ENCODE measurements at places on chromosomes 7 and 10.

- no peak for DNase-seq
Observed at GRCh38 chr7:130903358-130903974, 169.5 kb upstream of the KLF14 start.

- DNase-seq = no peak
Observed at GRCh38 chr7:45978731-45979211, 57.7 kb upstream of the IGFBP3 start.

GRCh38 chr7:53697913-53698312, 662.5 kb downstream of the POM121L12 start:
- no peak for DNase-seq

GRCh38 chr7:45677311-45677900, 103.2 kb downstream of the ADCY1 start:
- DNase-seq = no peak

- no peak for DNase-seq
Observed at GRCh38 chr10:30373596-30374327, 24.7 kb upstream of the MTPAP start.

DNA sequence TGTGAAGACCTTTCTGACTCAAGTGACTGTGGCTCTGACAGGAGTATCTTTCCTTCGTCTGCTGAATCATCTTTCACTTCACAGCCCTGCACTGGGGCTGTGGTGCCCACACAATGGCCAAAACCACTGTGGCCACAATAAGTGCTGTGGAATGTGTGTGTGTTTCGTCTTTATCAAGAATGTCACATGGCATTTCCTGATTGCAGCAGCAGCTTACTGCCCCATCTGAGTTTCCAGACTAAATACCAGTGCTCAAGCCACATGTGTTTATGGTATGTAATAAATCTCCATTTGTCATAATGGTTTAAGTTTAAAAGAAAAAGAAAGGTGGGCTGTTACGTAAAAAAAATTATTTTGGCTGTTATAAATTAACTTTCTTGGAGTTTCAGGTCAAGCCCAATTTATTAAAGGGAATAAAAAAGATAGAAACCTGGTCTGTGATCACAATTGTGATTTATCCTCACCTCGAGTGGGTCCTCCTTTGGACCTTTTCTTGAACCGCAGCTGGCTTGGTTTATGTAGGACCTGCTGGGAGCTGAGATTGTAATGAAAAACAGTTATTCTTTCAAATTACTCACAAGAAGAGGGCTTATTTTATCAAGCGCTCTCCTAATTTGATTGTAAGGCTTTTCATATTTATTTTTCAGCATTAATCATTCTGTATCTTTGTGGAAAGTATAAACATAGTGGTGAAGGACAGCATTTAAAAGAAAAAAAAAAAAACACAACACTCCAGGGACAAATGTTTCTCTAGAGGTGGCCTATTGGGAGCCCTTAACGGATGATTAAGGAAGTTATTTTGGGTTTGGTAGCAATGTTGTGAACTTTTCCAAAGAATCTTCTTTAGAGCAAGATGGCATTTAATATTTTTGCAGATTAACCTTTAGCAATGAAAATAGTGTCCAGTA, 116.2 kb downstream of the LRMDA start:
- DNase-seq = no peak

DNA sequence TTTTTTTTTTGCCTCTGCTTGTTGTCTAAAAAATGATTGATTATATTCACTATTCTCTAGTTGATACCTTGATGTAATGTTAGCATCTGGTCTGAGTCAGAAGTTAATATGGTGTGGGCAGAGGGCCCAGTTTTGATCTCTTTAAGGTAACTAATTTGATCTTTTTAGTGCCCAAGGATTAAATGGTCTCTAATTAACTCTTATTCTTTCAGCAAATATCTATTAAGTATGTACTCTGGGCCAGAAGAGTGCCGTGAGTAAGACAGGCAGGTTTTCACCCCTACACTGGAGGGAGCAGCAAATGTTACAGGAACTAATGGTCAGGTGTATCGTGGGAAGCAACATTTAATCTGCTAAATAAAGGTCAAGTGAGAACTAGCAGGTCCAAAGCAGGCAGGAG, 144.6 kb upstream of the COL1A2 start:
- DNase-seq = no peak

- no peak for DNase-seq
Observed at GRCh38 chr7:99791021-99791420, 7.0 kb upstream of the CYP3A4 start.

- no peak for DNase-seq
Observed at GRCh38 chr7:573933-574381, 54.3 kb upstream of the PDGFA start.

- no peak for DNase-seq
Observed at GRCh38 chr10:126041804-126042231, 145.5 kb downstream of the FANK1 start.

GRCh38 chr7:158827411-158828132, 1.7 kb downstream of the ESYT2 start:
- no peak for DNase-seq

DNA sequence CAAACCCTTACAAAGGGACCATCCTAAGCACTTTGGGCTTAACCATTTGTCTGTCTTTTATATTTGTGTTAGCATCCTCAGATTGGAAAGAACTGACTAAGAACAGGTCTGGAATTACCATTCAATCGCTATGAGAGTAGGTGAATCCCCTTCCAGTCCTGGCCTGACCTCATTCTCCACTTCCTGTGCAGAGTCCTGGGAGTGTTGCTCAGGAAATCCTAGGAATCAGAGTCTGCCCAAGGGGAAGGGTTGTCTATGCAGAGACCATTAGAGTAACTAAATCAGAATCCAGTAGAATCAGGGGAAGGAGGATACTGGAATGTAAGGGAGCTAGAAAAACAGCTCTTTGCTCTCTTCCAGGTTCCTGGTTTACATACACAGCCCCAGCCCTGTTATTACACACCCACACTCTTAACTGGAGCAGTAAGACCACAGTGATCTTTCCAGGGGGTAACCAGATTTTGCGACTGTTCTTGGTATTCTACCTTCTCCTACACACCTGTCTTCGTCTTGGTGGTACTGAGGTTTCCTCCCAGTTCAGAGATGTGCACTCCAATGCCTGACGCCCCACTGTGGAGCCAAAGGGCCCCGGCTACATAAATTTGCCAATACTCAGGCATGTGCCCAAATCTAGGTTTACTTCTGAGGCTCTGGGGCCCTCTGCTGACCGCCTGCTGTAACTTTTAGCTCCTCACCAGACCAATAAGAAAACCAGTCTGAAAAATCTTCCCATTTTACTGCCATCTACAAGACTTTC, 103.7 kb downstream of the RNF216 start:
- peak; percentile 65 for DNase-seq

GRCh38 chr7:96414931-96415292, 93.0 kb upstream of the SLC25A13 start:
- peak; percentile 55 for DNase-seq

- no peak for DNase-seq
Observed at GRCh38 chr7:17108049-17108584, 190.3 kb upstream of the AHR start.

DNA sequence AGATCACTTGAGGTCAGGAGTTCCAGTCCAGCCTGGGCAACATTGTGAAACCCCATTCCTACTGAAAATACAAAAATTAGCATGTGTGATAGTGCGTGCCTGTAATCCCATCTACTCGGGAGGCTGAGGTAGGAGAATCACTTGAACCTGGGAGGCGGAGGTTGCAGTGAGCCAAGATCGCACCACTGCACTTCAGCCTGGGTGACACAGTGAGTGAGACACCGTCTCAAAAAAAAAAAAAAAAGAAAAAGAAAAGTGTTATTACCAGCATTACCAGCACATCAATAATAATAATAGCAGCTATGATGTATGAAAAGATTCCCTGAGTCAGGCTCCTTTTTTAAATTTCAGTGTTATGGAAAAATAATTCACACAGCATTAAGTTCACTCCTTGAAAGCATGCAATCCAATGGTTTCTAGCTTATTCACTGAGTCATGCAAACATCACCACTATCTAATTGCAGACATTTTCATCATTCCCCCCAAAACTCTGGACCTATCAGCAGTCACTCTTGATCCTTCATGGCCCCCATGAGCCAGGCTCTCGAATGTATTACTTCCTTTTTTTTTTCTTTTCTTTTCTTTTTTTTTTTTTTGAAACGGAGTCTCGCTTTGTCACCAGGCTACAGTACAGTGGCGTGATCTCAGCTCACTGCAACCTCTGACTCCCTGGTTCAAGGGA, 228.4 kb downstream of the FANK1 start:
- DNase-seq = no peak

DNA sequence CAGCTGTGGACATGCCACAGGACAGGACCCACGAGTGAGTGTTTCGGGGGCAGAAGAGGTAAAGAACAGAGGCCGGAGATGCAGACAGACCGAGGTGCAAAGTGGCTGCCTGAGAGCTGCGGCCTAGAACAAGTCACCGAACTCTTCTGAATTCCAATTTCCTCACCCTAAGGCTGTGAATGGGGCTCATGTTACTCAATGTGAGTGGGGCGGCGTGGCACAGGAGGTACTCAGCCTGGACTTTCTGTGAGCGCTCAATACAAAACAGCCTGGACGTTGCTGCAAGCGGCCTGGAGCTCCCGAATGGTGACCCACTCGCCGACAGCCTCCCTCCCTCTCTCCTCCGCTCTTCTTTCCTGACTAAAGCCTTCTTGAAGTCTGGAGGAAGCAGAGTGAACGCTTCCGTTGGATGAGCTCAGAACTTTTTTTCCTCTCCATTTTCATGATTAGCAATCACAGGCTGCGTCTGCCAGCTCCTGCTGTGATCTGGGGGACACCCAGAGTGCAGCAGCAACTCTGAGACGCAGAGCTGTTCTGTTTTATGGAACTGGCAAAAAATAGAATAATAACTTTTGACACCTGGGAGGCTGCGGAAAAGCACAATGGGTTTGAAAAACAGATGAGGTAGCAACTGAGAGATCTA, 108.5 kb downstream of the PTPRN2 start:
- DNase-seq = no peak

DNA sequence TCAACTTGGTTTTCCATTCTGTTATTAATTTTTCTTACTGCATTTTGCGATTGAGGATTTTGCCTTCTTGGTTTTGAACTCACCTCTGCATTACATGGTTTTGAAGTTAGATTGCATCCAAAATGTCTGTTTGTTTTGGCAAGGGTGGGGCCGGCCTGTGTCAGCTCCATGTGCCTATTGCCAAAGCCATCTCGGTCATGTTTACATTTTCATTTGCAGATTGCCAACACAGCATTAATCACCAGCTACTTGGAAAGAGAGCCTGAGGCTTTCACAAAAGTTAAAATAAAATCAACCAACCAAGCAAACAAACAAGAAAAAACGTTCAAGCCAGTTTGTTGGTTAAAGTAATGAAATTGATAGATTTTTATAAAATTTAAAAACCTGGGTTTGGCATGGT, 695.8 kb downstream of the TYW1 start:
- DNase-seq = no peak

DNA sequence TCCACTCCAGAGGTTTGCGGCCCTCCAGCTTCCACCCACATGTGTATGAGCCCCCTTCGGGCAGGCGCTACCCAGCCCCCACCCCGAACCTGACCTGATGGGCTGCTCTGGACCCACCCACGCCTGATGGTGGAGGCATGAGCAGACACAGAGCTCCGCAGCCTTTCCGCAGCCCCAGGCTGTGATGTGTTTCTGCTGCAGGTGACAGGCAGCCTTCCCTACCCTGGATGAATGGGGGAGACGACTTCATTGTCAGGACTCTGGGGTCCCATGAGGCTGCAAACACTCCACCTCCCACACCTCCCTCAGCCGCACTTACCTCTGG, 61.2 kb downstream of the OAT start:
- no peak for DNase-seq

- DNase-seq = no peak
Observed at GRCh38 chr10:24891823-24892222, 60.6 kb downstream of the PRTFDC1 start.

DNA sequence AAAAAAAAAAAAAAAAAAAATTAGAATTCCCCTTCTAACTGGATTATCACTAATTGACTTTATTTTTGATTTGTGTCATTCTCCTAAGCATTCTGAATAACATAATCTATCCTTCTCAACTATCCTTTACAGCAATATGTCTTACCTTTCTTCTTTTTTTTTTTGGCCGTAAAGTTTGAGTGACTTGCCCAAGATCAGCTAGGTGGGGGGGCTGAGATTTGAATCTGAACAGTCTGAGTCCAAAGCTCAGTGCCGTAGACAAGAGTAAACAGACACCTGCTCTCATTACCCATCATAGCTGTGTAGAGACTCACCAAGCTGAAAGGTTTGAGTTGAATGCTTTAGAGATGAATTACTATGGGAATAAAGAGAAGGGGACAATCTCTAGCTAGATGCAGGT, 192.1 kb downstream of the SORCS1 start:
- DNase-seq = no peak

DNA sequence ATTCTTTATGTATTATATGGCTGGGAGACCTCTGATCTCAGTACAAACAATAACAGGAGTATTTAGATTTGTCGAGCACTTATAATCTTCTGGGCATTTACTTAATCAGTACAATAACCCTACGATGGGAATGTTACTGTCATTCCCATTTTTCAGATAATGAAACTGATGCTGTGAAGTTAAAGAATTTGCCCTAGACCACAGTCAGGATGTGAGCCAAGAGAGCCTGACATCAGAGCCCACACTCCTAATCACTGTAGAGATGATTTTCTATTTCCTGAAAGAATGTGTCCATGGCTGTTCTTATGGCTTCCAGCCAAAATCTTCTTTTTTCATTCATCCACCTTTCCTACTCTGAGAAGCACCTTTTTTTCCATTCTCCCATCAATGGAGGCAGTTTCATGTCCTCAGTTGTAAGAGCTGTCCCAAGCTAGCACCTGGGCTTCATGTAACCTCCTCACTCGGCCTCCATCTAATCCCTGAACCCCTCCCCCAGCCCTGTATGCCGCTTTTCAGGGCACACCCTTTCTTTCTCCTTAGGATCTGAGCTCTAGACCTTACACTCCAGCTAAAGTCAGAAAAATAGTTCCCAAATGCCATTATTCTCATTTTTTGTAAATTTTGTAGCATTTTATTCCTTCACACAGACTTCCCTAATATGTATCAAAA, 12.2 kb upstream of the CAV1 start:
- DNase-seq = no peak

- no peak for DNase-seq
Observed at GRCh38 chr10:14477408-14477710, 146.6 kb upstream of the FRMD4A start.

GRCh38 chr7:67955061-67955460, 958.4 kb downstream of the TYW1 start:
- no peak for DNase-seq

- DNase-seq = no peak
Observed at GRCh38 chr7:33143996-33144718, 14.8 kb downstream of the BBS9 start.

DNA sequence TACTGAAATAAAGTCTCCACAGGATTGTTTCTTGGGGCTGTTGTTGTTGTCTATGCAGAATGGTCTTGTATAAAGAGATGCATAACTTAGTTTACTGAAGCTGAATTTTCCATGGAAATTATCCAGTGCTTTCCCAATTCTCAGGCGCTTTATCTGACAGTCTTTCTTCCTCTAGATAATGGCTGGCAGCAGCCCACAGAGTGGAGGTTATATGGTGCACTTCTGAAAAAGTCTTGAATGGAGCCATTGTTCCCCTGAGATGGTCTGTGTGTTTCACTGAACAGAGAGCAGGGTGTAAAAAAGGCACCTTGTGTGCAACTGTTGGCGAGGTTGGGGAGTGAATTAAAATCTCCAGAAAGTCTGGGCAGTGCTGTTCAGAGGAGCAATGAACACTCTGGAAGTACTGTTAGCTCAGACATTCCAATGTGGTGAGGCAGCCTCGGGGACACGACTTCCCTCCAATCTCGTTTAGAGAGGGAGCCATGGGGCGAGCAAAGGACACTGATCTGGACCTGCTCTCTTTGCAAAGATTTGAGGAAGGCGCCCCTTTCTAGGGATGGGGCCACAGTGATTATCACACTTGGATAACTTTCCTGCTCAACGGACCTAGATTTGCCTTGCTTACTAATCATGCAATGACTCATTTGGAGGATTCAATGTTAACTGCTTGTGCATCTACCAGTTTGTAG, 2.0 kb upstream of the PLCE1 start:
- peak; percentile 47 for DNase-seq
